ENCODE measurements at places on chromosomes 16 and 17.

- no peak for DNase-seq
Measured at GRCh38 chr17:78748730-78749317, 33.2 kb downstream of the CYTH1 start.

GRCh38 chr17:27541301-27542023, 85.2 kb downstream of the KSR1 start:
- no peak for DNase-seq

- DNase-seq, result no peak
Measured at GRCh38 chr16:78094166-78094565, 5.3 kb upstream of the WWOX start.

GRCh38 chr16:67169642-67170167, 633 bp upstream of the NOL3 start:
- DNase-seq, result no peak

- DNase-seq, result no peak
Measured at GRCh38 chr16:15899538-15900100, 11.2 kb upstream of the CEP20 start.

DNA sequence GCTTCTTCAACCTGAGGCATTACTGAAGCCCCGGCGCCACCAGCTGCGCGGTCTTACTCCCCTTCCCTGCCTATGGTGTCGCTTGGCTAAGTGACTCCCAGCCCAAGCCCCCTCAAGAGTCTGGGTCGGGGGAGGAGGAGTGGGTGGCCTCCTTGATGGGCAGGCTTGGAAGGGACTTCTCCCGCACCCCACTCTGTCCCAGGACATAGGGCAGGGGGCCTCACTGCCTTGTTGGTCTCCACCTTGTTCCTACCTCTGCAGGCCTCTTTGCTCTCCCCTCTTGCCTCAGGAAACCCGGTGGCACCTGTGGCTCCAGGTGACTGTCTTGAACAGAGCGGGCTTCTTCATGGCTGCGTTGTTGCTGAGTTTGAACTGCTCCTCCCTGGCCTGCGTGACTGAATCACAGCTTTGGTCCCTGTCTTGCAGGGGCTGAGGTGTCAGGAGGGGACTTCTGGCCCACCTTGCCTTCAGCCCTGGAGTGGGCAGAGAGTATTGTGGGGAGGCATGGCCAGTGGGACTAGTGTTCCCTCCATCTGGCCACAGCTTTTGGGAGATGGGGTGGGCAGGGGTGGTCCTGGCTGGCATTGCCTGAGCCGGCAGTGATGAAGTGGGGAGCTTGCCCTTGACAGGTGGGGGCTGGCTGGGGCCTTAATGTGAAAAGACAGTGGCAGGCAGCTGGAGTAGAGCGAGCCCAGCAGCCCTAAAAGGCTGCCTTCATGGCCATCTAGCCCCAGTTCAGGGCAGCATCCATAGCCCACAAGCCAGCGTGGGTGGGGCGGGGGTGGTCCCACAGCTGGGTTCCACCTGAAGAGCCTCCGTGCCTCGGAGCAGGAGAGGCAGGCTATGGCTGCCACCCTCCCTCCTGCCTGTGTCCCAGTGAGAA, 7.3 kb downstream of the CBX2 start:
- no peak for DNase-seq

- DNase-seq, result no peak
Measured at GRCh38 chr16:30875871-30876801, 17.7 kb downstream of the BCL7C start.

GRCh38 chr17:76408037-76408849, 23.8 kb downstream of the SPHK1 start:
- no peak for DNase-seq

- no peak for DNase-seq
Measured at GRCh38 chr16:88610909-88611812, 27.2 kb upstream of the IL17C start.

- no peak for DNase-seq
Measured at GRCh38 chr16:85327731-85328675, 215.7 kb upstream of the CIBAR2 start.

DNA sequence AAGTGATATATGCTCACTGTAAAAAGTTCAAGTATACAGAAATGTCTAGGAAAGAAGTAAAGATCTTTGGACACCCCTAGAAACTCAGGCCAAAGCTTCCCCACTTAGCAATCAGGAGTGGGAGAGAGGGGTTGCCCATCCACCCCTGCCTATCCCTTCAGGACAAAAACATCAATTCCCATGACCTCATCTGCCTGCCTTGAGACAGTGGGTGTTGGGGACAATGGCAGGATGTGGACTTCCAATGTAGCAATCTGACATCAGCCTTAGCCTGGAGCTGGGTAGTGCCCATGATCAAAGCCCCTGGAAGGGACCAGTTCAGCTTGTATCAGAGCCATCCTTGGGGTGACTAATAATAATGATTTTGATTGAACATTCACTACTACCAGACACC, 18.1 kb downstream of the ITPRIPL2 start:
- DNase-seq, result no peak

GRCh38 chr17:10631048-10631700, 25.9 kb downstream of the MYH3 start:
- no peak for DNase-seq

- no peak for DNase-seq
Measured at GRCh38 chr16:66848172-66848571, 4.0 kb downstream of the CA7 start.

DNA sequence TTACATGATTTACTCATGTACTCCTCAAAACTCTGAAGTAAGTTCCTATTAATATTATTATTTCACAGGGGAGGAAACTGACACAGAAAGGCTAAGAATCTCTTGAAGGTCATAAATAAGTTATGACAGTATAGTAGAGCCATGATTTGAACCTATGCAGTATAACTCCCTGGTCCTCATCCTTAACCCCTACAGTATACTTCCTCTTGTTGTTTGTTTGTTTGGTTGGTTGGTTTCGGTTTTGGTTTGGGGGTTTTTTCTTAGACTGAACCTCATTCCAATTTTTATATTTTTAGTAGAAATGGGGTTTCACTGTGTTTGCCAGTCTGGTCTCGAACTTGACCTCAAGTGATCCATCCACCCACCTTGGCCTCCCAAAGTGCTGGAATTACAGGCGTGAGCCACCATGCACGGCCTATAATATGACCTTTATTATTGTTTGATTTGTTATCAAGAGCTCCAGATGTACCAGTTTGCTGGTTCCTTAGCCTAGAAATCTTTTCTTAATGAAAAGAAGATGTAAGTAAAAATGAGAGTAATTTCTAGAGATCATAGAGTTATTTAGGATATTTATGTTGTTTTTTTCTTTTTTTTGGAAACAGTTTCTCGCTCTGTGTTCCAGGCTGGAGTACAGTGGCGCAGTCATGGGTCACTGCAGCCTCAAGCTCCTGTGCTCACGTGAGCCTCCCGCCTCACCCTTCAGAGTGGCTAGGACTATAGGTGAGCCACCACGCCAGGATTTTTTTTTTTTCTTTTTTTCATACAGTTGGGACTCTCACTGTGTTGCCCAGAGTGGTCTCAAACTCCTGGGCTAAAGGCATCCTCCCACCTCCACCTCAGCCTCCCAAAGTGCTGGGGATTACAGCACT, 4.8 kb downstream of the PRR11 start:
- no peak for DNase-seq

GRCh38 chr17:40346765-40347158, 17.8 kb downstream of the GJD3 start:
- DNase-seq, result no peak

DNA sequence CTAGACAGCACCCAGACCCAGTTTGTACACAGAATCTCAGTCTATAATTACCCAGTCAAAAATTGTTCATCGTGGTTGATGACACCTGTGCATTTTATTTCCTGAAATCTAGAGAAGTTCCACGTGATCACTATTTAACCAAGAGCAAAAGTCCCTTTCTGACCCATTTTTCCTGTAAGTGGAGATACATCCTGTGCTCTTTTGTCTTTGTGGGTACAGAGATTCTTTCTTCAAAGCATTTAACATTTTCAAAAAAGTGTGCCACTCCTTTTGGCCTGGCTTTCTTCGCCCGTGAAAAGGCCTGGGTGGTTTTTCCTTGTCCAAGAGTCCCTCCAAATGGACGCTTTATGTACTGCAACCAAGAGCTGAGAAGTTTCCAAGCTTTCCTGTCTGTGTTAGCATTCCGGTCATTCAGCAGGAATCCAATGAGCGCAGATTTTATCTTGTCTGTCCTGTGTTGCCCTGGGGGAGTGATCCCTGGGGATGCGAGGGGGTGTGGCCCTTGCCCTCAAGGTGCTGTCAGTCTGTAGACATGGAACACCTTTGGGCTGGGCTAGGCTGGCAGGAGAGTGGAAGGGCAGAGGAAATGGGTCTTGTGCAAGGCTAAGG, 161.1 kb upstream of the CACNG5 start:
- no peak for DNase-seq

- no peak for DNase-seq
Measured at GRCh38 chr17:73855720-73856333, 211.6 kb upstream of the SDK2 start.

DNA sequence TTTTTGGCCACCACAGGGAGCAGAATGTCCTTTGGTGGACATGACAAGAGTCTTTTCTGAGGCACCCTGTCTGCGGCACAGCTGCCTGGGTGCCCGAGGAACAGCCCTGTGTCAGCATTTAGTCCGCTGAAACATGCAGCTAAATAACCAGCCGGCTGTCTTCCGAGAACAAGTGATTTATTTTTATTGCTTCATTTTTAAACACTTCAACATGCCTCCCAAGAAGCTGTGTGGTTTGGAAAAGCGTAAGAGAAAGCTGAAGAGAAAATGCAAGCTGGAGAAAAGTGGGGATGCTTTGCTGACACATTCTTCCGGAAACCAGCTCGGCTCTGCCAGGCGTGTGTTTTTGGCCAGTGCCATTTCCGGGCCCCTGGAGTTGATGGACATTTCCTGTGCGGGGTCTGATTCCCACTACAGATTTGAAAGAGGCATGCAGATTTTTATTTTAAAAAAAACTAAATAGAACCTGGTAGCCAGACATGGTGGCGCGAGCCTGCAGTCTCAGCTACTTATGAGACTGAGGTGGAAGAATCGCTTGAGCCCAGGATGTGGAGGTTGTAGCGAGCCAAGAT, 94.7 kb downstream of the SEC14L1 start:
- no peak for DNase-seq

GRCh38 chr17:47708864-47709541, 15.0 kb downstream of the TBKBP1 start:
- no peak for DNase-seq

- no peak for DNase-seq
Measured at GRCh38 chr16:23105309-23105708, 43.9 kb downstream of the USP31 start.

- DNase-seq, result no peak
Measured at GRCh38 chr16:56279132-56279531, 87.8 kb downstream of the GNAO1 start.

DNA sequence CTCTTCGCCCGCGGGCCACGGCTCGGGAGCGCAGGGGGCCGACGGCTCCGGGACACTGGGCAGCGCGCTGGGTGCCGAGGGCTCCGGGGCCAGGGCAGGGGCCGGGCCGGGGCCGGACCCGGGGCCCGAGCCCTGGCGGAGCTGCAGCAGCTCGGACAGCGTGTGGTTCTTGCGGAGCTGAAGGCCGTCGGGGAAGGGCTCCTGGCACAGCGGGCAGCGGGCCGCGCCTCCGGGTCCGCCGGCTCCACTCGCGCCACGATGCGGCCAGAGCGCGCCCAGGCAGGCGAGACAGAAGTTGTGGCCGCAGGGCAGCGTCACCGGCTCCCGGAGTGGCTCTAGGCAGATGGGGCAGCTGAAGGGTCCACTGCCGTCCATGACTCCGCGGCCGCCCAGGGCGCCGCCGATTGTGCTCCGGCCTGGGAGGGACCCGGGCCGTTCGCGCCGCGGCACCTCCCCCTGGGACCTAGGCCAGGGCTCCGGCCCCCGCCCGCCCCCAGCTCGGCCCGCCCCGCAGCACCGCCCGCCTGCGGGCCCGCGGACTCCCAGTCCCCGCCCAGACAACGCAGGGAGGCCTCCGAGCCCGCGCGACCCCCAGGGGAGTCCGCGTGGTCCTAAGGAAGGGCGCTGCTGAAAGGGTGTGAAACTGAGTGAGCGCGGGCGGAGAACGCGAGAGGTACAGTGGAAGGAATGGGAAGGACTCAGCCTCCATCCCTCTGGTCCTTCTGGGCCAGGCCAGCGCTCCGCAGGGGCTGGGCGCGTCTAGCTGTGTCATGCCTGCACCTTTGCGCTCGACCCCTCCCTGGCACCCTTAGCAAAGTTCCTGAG, at the start of gene TRIM47:
TRIM47 (minus strand) TSS at position 408 of the 825 bp plus-strand sequence; CDS start at position 375, 33 bp downstream.
- DNase-seq, result no peak

GRCh38 chr16:72469932-72470331, 298.0 kb upstream of the PMFBP1 start:
- DNase-seq, result no peak

DNA sequence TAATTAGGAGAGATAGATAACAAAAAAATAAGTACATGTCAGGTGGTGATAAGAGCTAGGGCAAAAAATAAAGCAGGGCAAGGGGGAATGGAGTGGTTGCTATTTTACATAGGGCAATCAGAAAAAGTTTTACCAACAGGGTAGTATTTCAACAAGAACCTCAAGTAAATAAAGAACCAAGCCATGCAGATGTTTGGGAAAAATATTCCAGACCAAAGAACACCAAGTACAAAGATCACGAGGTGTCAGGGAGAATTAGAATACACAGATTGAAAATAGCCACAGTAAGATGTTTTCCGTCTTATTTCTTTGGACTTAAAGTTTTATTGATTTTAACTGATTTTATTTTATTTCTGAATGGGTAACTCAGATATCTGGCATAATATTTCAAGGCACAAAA, 11.1 kb downstream of the SYNRG start:
- no peak for DNase-seq

- DNase-seq, result no peak
Measured at GRCh38 chr16:73186752-73187601, 139.0 kb upstream of the ZFHX3 start.

GRCh38 chr17:11953924-11954323, 43.4 kb downstream of the ZNF18 start:
- no peak for DNase-seq

GRCh38 chr17:9166788-9167187, 145.5 kb downstream of the NTN1 start:
- no peak for DNase-seq

DNA sequence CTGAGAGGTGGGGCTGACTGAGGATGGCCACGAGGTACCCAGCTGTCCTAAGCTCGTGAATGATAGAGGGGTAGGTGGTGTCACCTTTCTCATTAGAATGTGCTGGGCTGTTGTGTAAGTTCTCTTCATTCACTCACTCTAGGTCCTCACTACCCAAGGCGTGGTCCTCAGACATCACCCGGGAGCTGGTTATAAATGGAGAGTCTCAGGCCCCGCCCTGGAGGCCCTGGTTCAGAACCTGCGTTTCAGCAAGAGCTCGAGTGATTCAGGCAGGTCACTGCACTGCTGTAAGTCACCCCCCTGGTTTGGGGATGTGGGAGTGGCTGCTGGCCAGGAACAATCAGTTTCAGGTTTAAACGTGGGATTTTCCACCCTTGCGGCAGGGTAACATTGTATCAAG, 139.8 kb downstream of the FOXL1 start:
- DNase-seq, result no peak

GRCh38 chr17:80491478-80492342, 15.3 kb upstream of the NPTX1 start:
- no peak for DNase-seq
